Right ventricle myocardium superior (tissue), 1 donor: ENCODE measurements at places on chromosomes 16 and 17. TPM values are rescaled to one million over a fixed set of nuclear protein-coding genes. Genes with fewer than 3 reads are reported as not detected.

- no peak for DNase-seq
These were observed 56.2 kb downstream of the BAIAP2 start for GRCh38 chr17:81091154-81091553.

The ASB16 gene
- 14.8 TPM for total RNA-seq

DNA sequence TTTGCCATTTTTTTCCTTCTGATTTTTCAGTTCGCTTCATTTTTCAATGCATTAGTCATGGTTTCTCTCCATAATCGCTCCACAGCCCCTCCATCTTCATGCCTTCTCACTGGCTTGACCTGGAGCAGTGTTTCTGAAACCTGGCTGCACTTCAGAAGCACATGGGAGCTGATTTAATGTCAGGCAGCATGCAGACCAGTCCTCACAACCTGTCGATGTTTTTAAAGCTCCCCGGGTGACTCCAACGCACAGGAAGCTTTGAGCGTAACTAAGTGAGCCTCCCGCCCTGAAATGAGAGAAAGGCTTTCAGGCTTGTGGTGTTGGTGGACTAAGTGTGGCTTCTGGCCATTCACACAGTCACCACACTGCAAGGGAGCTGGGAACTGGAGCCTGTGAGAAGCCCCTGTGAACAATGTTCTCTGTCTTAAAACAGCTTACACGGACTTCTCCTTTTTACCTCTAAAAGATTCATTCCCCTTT lies 16.8 kb upstream of the DRG2 start:
- DNase-seq = no peak

DNA sequence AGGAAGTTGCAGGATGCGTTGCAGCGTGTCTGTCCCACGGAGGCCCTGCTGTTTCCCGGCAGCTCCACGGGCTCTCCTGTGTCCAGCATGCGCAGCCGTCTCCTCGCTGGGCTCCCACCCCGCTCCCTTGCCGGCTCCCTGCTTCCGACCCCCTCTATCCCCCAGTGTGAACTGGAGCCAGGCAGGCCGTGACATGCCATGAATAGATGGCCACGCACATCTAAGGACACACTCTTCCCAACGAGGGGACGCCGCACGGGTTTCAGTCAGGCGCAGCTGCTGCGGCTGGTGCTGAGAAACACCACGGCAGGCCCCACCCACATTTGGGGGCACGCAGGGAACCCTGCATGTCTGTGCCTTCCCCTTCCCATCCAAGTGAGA lies 9.2 kb upstream of the HEXD start:
- no peak for DNase-seq

DNA sequence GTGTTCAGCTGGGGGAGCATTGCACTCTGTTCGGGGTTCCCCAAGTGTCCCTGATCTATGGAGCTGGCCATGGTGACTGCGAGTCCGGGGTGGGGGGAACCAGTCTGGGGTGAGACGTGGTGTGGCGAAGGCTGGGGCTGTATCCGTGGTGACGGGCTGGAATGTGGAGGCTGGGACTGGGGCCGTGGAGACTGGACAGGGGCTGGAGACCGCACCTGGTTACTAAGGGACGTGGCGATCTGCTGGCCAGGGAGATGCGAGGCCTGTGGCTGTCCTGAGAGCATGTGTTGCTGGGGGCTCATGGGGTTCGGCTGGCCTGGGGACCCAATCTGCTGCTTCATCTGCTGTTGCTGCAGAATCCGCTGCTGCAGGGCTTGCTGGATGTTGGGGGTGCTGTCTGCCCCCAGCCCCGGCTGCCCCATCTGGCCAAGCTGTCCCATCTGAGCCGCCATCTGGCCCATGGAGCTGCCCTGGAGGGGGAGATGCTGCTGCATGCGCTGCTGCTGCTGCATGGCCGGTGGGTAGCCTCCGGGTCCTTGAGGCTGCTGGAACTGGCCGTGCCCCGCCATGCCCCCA lies 10.6 kb upstream of the TRAP1 start:
- peak; percentile 37 for DNase-seq

DNA sequence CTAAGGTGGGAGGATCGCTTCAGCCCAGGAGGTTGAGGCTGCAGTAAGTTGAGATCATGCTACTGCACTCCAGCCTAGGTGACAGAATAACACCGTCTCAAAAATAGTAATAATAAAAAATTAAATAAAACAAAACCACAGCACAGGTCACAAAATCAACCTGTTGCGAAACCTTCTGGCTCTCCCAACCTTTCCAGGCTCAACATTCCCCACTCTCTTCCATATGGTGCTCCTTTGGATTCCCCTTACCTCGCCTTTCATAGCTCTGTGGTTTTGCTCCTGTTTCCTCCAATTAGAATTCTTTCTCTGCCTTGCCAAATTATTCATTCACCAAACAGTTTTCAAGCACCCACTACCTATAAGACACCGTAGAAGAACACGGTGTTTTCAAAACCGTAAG lies 4.7 kb downstream of the ZDHHC7 start:
- DNase-seq = no peak

The ABCA9 gene
- 31.7 TPM for total RNA-seq
